Stimulated activated CD8-positive, alpha-beta memory T cell treated with anti-CD3 and anti-CD28 coated beads, Interleukin-2, amount 100 ng/mL, for 1 hour (primary cell): ENCODE measurements at places on chromosomes 6 and 20.
A peak's percentile ranks its signal among the peaks of the same experiment; 100 is the strongest.

DNA sequence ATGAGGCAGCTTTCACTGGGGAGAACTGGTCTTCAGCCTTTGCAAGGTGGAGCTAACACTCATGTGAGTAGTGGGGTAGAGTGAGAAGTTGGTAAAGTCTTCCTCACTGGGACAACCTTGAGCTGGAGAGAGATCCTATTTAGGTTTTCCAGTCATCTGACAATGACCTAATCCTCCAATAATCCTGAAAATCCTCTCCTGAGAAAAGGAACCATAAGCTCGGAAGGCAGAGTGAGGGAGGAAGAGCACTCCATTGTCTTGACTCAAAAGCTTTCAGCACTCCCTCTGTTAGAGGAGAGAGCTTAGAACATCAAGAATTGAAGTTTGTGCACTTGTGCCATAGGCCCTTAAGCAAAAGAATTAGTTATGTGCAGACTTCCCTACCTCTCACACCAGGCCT lies 77.8 kb downstream of the TRAM2 start:
- no peak for DNase-seq

- DNase-seq = no peak
Measured at GRCh38 chr20:36656733-36657132, 10.7 kb upstream of the SLA2 start.

- DNase-seq = no peak
Measured at GRCh38 chr20:58899512-58899911, 47.0 kb downstream of the GNAS start.

DNA sequence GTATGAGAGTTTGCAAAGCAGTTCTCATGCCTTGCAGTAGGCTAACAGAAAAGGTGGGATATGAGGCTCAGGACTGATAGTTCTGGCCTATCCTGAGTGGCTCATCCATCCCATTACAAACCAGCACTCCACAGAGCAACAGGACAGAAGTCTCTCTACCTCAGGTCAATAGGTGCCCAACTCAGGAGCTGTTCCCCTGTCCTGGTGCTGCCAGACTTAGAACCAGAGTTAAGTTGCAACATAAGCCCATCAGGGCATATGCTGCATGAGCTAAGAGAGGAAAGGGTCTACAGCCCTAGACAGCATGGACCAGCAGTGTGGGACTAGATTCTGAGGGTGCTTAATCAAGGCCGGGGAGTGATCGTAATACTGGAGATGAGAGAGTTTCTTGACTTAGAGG lies 104.8 kb upstream of the ECI2 start:
- DNase-seq = no peak

DNA sequence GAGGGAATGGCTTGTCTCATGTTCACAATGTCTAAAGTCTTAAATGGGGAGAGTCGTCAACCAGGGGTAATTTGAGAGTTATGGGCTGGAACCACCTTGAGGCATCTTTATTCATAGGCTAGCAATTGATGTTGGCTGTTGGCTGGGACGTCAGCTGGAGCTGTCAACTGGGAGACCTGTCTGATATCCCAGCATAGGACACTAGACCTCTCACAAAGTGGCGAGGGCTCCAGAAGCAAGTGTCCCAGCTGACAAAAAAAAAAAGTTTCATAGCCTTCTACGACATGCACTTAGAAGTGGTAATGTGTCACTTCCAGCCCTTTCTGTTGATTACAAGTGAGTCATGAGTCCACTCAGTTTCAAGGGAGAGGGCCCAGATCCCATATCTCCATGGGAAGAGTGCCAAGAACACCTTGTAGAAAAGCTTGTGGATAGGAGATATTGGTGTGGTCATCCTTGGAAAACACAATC lies 278.0 kb downstream of the ESR1 start:
- no peak for DNase-seq

- DNase-seq = no peak
Measured at GRCh38 chr20:62946918-62947317, 5.6 kb upstream of the SLC17A9 start.

DNA sequence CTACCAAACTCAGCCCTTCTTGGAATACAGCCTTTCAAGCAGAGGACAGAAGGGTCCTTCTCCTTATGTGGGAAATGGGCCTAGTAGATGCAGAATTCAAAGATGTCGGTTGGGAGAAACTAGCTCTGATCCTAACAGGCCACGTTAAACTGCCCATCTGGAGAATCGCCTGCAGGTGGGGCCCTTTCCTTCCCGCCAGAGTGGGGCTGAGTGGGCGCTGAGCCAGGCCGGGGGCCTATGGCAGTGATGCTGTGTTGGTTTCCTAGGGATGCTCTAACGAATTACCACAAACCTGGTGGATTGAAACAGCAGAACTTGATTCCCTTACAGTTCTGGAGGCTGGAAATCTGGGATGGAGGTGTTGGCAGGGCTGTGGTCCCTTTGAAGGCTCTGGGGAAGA lies 9.1 kb downstream of the MAPK13 start:
- DNase-seq = no peak

DNA sequence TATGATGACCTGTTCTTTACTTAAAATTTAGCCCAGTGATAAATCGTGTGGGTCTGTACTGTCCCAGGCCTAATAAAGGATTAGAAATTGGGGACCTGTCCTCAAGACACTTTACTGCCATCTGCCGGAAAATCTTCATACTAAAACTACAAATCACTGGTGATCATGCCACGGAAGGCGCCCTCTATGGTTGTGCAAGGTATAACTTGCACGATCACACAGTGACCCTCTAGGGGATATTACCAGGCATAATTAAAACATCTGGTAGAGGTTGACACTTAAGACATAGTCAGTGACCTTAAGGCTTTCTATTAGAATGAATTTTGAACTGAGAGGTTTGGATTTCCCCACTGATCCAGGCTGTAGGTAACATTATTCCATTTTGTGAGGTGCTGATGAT lies 172.6 kb downstream of the BMP2 start:
- DNase-seq = no peak

DNA sequence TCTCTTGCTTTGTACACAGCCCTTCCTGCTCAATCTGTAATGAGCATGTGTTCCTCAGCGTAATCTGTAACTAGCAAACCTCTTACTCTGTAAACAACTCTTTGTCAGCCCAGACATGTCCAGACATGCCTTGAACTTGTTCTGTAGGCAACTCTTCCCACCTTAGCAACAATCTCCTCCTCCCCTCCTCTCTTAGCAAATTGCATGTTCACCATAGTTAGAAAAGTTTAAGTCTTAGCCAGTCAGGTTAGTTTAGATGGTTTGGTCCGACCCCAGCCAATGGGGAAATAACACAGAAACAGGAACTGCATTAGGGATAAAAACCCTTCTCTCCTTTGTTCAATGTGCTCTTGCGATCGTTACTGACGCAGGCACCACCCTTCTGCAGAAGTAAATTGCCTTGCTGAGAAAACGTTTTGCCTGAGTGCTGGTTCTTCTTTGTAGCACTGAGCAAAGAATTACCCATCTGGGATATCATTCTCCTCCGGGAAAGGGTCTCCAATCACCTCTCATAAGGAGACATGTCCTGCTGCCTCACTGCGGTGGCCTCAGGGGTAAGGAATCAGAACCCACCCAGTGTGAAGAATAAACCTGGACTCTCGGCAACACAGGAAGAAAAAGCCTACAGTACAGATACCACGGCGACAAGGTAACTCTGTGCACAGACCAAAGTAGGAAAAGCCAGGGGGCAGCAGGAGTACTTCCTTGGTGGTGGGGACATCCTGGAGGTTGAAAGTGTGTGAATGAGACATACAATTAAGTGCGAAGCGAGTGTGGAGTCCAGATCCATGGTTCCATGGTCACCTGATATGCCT lies 26.2 kb downstream of the PLN start:
- no peak for DNase-seq

DNA sequence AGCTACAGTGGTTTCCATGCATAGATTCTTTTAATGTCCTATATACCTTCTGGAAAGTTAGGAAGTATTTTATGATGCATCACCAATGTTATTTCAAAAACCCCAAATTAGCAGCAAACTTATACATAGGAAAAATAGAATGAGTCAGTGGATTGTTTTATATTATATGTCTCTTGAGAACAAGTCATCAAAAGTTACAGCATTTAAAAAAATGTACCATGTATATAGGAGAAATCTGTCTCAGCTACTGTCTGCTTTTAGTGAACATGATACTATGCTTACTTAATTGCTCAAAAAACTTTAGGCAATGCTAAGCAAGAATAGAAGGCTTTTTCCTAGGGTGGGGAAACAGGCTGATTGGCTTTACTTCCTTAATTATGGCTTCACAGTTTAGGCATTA lies 365.3 kb downstream of the SAMD5 start:
- no peak for DNase-seq

DNA sequence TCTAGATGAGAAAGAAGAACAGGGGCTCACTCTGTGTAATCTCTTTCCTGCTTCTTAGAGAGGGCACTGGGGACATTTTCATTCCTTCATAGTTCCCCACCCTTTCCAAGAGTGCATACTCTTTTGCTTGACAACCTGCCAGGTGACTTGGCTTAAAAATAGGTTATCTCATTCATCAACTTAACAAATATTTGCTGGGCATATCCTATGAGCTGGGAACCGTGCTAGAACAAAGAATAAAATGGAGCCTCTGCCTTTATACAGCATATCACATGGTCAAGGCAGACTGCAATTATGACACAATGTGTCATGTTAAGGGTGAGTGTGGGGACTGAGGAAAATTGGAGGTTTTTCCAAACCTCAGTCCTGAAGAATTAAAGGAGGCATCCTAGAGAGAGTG lies 209.8 kb upstream of the FOXA2 start:
- no peak for DNase-seq

DNA sequence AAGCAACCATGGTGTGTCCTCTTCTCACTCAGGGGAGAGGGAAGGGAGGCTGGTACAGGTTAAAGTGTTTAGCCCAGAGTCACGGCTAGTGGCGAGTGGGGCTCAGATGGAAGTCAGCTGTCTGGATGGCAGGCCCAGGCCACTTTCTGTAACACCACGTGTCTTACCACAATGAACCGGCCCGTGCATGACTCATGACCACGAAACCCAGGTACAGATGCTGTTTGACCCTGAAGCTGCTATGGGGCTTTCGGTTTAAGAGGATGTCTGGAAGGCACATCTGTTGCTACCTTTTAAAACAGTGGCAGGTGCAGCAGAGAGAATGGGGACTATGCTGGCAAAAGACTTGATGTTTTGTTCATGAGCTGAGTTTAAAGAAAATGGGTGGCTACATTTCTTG lies 36.5 kb upstream of the MPC1 start:
- DNase-seq = peak; percentile 36
